T-helper 17 cell (primary cell): ENCODE measurements at places on chromosomes 4 and X.

GRCh38 chrX:150547375-150548115 is 20.9 kb upstream of the MTM1 start:
- DNase-seq: no peak

- no peak for DNase-seq
Measured at GRCh38 chr4:7146059-7146785, 46.1 kb upstream of the SORCS2 start.

DNA sequence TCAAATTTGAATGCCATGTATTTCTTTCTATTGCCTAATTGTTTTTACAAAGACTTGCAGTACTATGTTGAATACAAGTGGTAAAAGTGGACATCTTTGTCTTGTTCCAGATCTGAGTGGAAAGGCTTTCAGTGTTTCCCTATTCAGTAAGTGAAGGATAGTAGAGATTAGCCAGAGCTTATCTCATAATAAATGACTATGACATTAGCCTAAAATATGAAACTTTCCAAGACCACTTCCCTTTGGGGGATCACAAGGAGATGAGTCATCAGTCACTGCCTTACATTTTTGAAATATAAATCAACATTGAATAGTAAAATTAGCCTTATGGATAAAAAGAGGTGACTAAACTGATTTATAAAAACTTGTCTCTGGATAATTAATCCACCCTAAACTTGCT is 554.1 kb upstream of the MAGEB2 start:
- DNase-seq: no peak

DNA sequence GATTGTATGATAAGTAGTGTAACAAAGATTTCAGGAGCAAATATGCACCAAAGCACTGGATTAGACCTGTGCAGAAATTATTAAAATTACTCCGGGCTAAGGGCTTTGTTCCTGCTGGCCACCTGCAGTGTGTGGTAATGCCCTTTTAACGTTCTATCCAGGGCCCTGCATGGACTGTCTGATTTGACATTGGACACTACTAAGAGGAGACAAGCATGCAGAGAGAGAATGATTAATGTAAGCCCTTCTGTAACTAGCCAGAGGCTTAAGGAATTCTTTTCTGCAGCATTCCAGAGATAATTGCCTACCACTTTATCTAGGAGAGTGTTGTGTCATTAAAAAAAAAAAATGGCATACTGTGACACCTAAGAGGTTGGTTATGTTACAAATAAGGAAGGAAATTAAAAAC is 117.0 kb downstream of the PCDH7 start:
- DNase-seq: no peak

- no peak for DNase-seq
Measured at GRCh38 chr4:15336410-15337167, 91.2 kb upstream of the C1QTNF7 start.

DNA sequence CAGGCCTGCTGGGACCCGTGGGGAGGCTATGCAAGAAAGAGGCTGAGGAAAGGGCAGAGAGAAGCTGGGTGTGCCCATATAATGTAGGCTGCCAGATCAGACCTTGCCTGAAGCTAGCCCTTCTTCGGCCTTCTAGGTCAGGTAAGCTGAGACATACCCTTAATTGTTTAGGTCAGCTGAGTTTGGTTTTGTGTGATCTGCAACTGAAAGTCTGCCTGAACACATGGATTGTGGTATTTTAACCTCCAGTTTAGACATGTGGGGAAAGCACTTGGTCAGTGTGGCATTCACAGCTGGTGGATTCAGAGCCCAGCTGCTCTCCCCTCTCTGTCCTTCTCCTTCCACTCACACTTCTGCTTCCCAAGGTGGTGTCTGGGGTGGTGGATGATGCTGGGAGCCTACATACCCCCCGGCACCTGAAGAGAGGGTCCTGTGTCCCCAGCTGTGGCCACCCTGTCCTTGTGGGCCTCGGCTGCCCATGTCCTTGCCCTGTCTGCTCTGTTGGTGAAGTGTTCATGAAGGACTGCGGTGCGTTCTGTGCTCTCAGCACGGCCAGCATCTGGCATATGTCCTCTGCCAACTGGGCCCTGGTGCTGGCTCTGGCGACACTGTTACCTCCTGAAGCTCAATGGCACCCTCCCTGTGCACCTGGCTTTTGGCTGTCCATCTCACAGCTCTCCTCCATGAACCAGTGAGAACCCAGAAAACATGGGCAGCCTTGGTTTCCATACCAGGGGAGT is 82.1 kb downstream of the NAT8L start:
- no peak for DNase-seq

GRCh38 chr4:177339477-177340374 is 30.1 kb downstream of the NEIL3 start:
- no peak for DNase-seq

GRCh38 chr4:42995343-42995944 is 102.9 kb downstream of the GRXCR1 start:
- no peak for DNase-seq

GRCh38 chr4:170446782-170447181 is 357.0 kb upstream of the AADAT start:
- DNase-seq: no peak

DNA sequence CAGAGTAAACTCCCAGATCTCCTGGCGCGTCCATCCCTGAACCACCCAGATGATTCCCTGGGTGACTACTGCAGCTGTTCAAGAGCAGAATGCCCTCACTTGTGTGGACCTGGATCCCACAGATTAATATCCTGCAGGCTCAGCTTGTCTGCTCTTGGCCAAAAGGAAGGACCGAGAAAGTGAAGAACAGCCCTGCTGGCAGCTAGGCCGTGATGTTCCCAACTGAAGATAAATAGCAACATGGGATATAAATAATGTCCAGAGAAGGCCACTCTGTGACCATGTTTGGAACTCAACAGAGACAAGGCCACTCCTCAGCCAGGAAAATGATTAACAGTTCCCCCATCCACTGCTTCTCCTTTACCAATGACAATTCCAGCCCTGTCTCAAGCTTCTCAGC is 21.5 kb downstream of the SUPT20HL2 start:
- no peak for DNase-seq

DNA sequence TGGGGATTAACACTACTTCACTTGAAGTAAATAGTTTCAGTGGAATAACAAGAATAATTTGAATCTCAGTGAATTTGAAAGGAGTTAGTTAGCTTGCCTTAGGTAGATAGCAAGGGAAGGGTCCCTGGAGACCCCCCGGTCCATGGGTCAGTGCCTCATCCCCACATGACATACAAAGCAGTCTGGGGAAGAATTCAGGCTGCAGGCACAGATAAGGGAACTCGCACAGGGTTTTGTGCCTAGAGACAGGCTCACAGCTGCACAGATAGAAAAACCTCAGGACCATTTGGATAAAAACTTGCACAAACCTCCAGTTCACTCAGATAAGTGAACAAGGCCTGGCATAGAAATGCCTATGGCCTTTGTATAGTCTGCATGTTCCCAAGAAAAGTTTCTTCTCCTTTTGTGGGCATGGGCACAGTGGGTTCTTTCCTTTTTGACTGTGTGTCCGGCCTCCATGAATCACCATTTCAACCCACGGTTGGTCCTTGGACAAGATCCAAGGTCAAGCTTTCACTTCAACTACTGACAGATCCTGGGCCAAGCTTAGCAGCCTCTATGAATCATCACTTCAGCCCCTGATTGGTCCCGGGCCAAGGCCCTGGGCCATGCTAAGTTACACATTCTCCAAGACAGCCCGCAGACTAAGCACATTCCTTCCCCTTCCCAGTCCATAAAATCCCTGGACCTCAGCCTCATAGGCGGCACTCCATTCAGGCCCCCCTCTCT is 108.3 kb upstream of the KLHL4 start:
- no peak for DNase-seq

DNA sequence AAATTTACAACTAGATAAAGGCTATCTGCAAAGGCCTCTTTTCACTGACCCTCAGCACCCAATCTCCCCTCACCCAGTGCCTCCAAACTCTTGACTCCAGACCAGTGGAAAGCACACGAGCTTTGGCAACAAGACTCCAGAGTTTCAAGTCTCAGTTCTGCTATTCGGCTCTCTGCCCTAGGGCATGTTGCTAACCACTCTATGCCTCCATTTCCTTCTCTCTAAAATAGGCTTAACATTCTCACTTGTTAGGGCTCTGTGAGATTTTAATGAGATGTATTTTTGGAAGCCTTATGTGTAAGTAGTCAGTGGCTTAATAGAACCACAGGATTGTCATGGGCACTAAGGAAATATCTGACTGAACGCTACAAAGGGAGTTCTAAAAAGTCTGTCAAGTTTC is 116.5 kb upstream of the IQCM start:
- no peak for DNase-seq

DNA sequence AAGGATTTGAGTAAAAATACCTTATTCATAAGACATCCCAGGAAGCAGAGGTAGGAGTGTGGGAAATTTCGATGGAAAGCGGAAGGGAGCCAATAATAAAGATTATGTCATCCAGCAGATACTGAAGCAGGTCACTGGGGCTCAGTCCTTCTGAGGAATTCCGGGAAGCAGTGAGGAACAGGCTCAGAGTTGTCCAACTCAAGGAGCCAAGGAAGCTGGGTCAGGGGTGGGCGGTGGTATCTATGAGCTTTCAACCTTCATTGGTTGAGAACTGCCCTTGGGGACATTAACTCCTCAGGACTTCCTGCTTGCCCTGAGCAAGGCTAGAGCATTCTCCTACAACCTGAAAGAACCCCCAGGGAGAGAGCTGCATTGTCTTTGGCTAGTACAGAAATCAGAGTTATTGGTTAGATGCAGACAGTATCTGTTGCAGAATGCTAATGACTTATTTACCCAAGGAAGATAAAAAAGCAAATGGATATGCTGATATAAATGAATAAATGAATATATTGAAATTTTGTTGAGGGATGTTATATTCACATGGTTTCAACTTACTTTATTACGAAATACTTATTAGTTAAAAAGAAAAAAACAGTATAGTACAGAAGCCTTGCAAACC is 68.2 kb downstream of the DMP1 start:
- no peak for DNase-seq

- no peak for DNase-seq
Measured at GRCh38 chr4:125121581-125121980, 193.2 kb upstream of the FAT4 start.

DNA sequence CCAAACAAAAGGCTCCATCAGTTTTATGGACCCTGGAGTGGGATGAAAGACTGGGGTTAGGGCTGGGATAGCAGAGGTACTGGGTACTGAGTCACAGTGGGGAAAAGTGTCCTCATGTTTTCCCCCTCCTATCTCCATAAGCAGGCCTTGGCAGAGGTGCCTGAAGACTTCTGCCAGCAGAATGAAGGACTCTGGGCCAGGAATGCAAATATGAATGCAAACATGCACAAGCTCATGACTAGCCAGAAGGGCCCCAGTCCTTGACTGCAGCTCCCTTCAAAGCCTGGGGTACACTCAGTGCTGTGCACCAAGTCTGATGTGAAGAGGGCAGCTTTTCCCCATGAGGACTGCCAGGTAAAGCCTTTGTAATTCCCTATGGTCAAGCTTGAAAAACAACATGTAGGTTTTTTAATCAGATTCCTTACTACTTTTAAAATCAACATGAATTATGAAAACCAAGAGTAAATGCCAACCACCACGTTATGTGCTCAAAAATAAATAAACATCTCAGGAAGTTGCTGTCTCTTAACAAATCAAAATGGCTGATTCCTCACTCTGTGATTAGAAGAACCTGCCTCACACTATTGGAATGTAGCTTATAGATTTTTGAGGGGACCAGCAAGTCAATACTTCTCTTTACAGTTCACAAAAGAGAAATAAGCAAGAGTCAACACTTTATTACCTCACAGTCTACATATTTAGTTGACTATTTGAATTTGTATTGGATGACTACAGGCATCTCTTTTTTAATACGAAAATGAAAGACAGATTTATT is 1512.0 kb downstream of the ARAP2 start:
- DNase-seq: no peak
